ENCODE measurements at places on chromosomes 1 and 21. TPM values are rescaled to one million over a fixed set of nuclear protein-coding genes. Genes with fewer than 3 reads are reported as not detected.

CELA3A gene
- not detected for total RNA-seq

LIN28A gene
- total RNA-seq, result not detected

CLDN17 gene
- not detected for total RNA-seq

TNFAIP8L2 gene
- 10.3 TPM for total RNA-seq

PSMB2 gene
- 44.1 TPM for total RNA-seq

PCAT6 gene
- total RNA-seq, result 0.81 TPM

CHODL gene
- 0.26 TPM for total RNA-seq

HLX gene
- total RNA-seq, result 14.9 TPM

SYT2 gene
- 0.06 TPM for total RNA-seq

RGS1 gene
- total RNA-seq, result 27.8 TPM

AMY2A gene
- total RNA-seq, result not detected

NOS1AP gene
- 4.9 TPM for total RNA-seq

- no peak for DNase-seq
These were observed 20.6 kb downstream of the C1orf141 start for GRCh38 chr1:67114162-67114561.

- no peak for DNase-seq
These were observed 195.7 kb downstream of the FCRL5 start for GRCh38 chr1:157356601-157357000.

GRCh38 chr1:116881879-116882520 is 27.7 kb upstream of the PTGFRN start:
- DNase-seq, result no peak

- DNase-seq, result no peak
These were observed 2.9 kb upstream of the HTR6 start for GRCh38 chr1:19661721-19662228.

- no peak for DNase-seq
These were observed 30.1 kb downstream of the NTPCR start for GRCh38 chr1:232980355-232980978.

DNA sequence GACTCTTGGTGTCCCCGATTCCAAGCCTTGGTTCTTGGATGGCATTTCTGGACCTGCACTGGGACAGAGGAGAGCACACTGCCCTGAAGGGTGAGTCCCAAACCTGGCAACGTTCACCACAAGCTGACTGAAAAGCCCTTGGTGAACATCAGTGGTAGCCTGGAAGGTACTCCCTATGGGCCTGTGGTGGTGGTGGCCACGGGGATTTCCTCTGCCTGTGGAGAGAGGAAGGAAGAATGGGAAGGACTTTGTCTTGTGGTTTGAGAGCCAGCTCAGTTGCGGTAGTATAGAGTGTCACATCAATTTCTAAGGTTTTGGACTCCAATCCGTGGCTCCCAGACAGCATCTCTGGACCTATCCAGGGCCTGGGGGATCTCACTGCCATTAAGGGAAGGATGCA is 50.7 kb downstream of the DNAH14 start:
- no peak for DNase-seq

GRCh38 chr1:206117151-206117948 is at the start of gene AVPR1B:
AVPR1B (minus strand) TSS chr1:206117388; CDS start chr1:206116890, 498 bp downstream.
- DNase-seq, result peak; percentile 71

GRCh38 chr1:66332548-66332901 is 201.4 kb upstream of the SGIP1 start:
- DNase-seq, result no peak

DNA sequence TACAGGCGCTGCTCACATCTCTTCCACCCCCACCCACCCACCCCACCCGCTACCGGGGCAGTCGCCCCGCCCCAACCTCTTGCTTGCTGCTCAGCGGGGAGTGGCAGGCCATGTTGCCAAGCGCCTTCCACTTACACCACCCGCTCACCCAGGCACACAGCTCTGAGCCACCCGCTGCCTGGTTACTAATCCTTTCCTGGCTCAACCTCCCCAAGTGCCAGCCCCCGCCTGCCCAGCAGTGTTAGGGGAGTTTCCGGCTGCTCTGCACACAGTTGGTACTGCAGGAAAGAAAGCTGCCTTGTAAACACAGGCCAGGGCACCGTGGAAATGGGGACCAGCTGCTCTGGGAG is 56.2 kb downstream of the LACTBL1 start:
- no peak for DNase-seq

GRCh38 chr1:184161071-184161698 is 109.7 kb downstream of the TSEN15 start:
- DNase-seq, result no peak

GRCh38 chr1:198166900-198167299 is 10.1 kb downstream of the NEK7 start:
- DNase-seq, result no peak

DNA sequence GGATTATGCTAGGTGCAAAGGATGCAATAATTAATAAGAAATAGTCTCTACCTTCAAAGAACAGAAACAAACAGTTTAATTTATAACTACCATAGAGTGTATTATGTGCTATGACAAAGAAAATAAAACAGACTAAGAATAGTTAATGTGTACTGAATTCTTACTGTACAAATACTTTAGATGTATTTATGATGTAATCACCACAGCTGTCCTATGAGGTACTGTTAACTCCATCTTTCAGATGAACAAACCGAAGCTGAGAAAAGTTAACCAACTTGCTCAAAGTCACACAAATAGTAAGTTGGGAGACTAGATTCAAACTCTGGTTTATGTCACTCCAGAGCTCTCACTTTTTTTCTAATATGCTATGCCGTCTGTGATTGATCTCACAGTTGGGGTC is 77.0 kb upstream of the FGGY start:
- DNase-seq, result no peak

DNA sequence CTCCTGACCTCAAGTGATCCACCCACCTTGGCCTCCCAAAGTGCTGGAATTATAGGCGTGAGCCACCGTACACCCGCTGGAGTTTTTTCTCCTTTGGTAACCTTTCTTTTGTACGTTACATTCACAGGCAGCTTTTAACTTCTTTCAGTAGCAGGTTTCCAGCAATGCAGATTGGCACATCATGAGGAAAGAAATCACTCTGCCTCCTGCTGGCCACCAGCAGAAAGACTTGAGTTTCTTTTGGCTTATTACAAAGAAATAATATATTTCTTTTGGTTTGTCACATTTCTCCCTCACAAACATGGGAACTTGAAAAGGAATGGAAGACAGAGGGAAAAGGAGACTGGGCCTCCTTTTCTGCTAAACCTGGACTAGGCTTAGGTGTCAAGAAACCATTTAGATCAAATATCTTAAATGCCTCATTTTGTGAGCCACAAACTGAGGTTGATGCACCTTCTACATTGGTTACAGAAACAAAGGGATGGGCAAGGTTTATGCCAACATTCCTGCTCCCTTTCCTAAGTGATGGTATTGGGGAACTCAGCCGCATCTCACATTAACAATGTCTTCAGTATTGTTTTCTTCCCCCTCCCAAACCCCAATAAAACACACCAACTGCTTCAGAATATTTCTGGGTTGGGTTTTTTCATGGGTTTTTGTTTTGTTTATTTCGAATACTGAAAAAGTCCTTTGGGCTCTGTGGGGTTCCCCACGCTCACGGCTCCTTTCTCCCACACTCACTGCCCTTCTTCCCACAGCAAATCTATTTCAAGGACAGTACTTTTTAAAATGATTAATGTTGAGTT is 7.7 kb downstream of the ENSA start:
- DNase-seq, result no peak

- no peak for DNase-seq
These were observed 18.1 kb downstream of the CCDC185 start for GRCh38 chr1:223411309-223411708.

DNA sequence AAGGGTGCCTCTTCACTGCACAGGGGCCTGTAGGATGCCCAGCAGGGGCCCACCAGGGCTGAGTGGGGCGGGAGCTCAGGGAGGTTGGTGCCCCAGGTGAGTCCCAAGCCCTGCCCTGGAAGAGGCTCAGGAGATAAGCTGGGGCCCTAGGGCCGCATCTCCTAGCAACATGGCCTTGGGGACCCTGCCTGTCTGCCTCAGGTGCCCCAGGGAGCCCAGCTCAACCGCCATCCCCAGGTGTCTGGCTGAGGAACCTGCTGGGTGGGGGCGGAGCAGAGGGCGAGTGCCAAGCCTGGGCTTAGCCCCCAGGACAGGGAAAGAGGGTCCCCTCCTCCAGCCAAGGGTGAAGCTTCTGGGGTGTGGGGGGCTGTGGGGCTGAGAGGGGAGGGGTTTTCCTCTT is 54.8 kb downstream of the FOXO6 start:
- DNase-seq, result no peak

GRCh38 chr1:175801979-175802378 is 58.6 kb upstream of the TNR start:
- DNase-seq, result no peak

GRCh38 chr1:29972421-29973053 is 736.2 kb downstream of the PTPRU start:
- DNase-seq, result no peak

DNA sequence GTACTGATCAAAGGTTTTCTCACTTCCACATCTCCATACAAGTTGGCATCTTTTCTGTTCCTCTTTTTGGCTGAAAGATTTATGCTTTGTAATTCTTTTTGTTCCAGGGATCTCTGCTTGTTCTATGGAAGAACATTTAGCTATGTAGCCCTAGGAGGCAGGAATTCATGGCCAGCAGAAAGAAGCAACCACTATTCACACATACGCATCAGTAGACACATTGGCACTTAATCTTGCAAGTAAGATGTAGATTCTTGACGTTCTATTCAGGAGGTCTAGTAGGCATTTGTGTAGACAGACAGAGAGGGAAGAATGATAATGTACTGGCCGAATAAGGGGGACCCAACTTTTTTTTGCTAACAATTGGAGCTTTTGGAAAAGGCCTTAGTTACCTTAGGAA is 336.0 kb downstream of the NUF2 start:
- no peak for DNase-seq
